ENCODE measurements at places on chromosomes 1 and 21.

DNA sequence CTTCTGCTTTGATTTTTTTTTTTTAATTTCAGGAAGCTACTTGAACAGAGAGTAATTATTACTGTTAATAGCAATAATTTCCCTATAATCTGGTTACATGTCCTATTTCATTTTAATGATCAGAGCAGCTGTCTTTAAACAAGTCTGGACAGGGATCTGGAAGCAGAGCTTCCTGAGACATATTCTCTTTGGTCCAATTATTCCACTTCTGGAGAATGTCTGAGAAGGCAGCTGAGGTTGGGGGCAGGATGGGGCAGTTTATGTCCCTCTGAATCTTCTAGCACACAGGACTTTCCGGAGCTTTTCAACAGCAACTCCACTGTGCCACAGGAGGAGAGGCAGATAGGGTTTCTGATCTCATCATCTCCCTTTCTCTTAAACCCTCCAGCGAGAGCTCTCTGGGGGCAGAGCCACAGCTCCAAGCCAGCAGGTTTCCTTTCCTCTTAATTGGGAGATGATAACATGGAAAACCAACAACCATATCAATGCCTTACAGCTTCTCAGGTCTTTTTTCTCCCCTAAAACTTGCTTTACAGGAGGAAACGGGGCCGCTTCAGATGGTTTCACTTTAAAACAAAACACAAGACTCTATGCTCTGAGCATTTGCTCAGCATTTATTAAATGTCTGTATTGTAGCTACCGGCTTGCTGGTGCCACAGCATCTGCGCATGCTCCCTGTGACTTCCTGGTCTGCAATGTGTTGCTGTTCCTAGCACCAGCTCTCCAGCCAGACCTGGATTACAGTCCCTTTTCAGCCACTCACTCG, 425.7 kb upstream of the USP24 start:
- H3K4me3 ChIP-seq: peak overlapping the region; percentile 58
- no peak overlapping the region for H3K27ac ChIP-seq
- no peaks in the 10 kb centered on the region for H3K36me3 ChIP-seq
- peak; percentile 20 for DNase-seq
- H3K27me3 ChIP-seq: no peaks in the 10 kb centered on the region

DNA sequence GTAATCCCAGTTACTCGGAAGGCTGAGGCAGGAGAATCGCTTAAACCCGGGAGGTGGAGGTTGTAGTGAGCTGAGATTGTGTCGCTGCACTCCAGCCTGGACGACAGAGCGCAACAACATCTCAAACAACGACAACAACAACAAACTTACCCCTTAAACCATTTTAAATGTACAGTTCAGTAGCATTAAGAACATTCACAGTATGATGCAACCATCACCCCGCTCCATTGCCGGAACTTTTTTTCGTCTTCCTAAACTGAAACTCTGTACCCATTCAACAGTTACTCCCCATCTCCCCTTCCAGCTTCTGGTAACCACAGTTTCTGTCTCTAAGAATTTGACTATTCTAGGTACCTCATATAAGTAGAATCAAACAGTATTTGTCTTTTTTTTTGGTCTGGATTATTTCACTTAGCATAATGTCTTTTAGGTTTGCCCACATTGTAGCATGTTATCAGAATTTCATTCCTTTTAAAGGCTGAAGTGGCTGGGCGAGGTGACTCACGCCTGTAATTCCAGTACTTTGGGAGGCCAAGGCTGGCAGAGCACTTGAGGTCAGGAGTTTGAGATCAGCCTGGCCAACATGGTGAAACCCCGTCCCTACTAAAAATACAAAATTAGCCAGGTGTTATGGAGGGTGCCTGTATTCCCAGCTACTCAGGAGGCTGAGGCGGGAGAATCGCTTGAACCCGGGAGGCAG, 19.6 kb downstream of the CA6 start:
- H3K36me3 ChIP-seq: peaks cover 6% of the 10 kb centered on the region
- DNase-seq: no peak
- H3K27me3 ChIP-seq: no peaks in the 10 kb centered on the region
- peaks cover 92% of the 10 kb centered on the region for H3K4me1 ChIP-seq
- H3K27ac ChIP-seq: peak overlapping the region; percentile 24

- no peak overlapping the region for H3K27ac ChIP-seq
- no peak for DNase-seq
- H3K4me3 ChIP-seq: no peak overlapping the region
- no peaks in the 10 kb centered on the region for H3K27me3 ChIP-seq
- H3K4me1 ChIP-seq: peaks cover 8% of the 10 kb centered on the region
Measured at GRCh38 chr1:184691719-184692324, 62.8 kb downstream of the EDEM3 start.

DNA sequence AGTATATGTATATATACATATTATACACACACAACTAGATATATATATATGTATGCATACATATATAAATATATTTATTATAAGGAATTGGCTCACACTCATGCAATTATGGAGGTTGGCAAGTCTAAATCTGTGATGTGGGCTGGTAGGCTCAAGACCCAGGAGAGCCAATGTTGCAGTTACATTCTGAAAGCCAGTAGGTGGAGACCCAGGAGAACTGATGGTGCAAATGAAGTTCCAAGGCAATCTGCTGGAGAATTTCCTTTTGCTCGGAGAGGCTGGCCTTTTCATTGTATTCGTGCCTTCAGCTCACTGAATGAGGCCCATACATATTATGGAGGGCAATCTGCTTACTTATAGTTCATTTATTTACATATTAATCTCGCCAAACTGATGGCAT, 9.4 kb downstream of the IVL start:
- H3K27ac ChIP-seq: peak overlapping the region; percentile 52
- no peak overlapping the region for H3K4me3 ChIP-seq
- no peaks in the 10 kb centered on the region for H3K4me1 ChIP-seq
- peaks cover 30% of the 10 kb centered on the region for H3K27me3 ChIP-seq
- no peaks in the 10 kb centered on the region for H3K36me3 ChIP-seq

Data from activated T-cell treated with anti-CD3 and anti-CD28 coated beads, Interleukin-2, amount 50 U/mL, for 72 hours (primary cell).